ENCODE measurements at places on chromosomes 7 and 10. TPM values are rescaled to one million over a fixed set of nuclear protein-coding genes. Genes with fewer than 3 reads are reported as not detected.

GRCh38 chr7:36107926-36108631 lies 45.0 kb upstream of the EEPD1 start:
- DNase-seq = no peak

Gene TRIM73
- 2.4 TPM for total RNA-seq

Gene LOXL4
- 0.72 TPM for total RNA-seq

- no peak for DNase-seq
Measured at GRCh38 chr7:116071629-116072028, 41.1 kb upstream of the TFEC start.

DNA sequence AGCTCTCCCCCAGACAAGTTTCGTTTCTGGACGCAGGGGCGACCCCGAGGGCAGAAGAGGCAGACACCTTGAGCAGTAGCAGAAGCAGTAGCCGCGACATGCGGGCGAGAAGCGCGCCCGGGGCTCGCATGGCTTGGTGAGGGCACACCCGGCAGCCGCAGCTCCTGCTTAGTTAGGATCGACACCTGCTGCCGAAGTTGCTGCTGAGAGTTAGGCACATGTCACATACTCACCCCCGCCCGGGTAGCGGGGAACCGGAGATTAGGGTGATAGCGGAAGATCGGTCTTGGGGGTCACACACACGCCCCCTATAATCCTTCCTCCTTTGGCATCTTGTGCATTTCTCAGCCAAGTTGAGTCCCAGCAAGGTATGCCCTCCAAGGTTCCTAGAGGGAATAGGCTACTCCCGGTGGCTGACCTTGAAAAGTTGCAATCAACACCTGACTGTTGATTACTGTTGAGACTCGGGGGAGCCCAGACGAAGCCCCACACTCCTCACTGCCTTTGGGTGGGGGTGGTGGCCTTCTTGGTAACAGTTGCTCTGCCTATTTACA lies 668 bp downstream of the GPR37 start:
- DNase-seq = no peak

DNA sequence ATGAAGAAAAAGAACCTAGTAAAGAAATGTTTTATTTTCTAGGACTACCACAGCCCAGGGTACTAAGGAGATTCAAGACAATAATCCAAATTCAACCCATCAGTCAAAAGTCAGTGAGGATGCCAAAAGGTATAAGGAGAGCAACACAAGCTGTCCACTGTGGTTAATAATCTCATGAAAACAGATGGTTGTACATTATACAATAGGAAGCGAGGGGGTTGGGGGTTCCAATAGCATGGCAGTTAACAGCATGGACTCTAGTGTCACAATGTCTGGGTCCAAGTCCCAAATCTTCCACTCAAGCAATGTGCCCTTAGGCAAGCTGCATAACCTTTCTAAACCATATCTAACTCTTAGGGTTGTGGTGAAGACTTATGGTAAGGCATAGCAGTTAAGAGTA lies 35.1 kb downstream of the BRAF start:
- DNase-seq = no peak

Data from Caki2 (cell line).